ENCODE measurements at places on chromosomes 2 and 18.

DNA sequence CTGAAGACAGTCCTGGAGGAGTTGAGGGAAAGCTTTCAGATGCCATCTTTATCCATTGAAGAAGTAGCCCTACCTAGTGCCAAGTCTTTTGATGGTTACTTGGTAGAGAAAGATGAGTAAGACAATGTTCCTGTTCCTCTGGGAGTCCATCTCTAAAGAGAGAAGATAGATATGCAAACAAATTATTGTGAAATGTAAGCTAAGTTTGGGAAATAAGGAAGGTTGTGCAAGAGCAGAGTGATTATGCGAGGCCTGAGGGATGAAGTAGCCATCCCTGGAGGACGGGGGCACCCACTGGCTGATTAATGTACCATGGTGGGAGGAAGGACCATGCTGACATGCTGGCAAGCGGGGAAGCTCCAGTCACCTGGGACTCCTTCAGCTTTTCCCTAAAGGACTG lies 994 bp upstream of the DTNA start:
- DNase-seq, result no peak

GRCh38 chr18:62862466-62862865 lies 147.1 kb downstream of the PHLPP1 start:
- DNase-seq, result no peak

GRCh38 chr2:190766595-190766994 lies 114.0 kb upstream of the GLS start:
- DNase-seq, result no peak

DNA sequence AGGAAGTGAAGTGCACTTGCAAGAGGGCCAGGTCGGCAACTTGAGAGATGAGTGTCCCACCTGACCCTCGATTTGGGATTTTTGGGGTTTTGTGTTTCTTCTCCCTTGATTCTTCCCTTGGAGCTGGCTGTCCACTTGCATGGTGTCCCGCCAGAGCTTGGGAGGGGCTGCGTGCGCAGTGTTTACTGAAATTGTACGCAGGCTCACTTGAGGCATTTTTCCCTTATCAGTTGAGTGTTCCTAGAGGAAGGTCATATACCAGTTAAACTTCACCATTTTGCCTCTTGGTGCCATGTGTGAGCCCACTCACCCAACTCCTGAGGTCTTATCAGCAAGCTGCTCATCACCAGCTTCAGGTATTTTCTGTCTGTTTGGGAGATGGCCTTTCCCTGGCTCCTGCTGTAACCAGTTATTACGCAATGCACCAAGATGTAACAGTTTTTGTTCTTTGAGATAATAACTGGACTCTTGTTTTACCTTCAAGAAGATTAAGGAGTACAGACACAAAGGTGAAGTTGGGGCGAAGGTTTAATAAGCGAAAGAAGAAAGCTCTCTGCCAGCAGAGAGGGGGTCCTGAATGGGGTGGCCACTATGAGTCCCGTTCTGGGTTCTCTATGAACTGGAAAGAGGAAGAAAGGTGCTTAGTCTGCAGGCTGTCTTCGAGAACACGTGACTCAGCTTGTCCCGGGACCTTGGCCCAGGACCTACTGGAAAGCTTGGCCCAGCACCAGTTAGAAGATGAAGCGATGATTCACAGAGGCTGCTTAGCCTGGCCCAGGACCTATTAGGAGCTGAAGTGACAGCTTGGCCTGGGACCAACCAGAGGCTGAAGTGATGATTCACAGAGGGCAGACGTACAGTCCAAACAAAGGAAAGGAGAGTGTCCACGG lies 21.5 kb upstream of the TXNL4A start:
- no peak for DNase-seq

- DNase-seq, result no peak
These were observed 43.4 kb upstream of the ASB18 start for GRCh38 chr2:236307641-236308040.

DNA sequence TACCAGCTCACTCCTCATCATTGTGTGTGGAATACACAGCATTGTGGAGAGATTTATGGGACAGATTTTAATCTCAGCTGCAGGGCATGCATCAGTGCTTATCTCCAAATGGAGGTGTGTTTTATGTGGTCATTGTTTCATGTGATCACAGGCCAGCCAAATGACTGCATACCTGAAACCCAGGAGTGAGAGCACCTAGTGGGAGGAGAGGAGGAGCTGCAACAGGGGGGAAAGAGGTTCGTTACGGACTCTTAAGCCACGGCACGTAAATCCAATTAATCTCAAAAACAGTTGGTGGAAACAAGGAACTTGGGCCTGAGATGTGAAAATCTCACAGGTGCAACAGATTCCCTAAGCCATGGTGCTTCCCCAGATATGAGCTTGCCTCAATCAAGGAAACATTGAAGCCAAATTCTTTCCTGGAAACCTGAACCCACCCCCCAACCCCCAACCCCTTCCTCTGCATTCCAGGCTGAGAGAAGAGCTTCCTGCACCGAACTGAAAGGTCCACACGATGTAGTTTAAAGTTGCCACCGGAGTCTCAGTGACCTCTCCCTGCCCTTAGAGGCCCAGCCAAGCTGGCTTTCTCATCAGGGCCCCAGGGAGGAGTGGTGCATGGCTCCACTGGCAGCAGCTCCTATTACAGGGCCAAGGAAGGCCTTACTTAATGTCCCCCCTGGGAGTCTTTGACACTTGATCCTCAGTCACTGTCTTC lies 167.4 kb downstream of the C1D start:
- no peak for DNase-seq

- no peak for DNase-seq
These were observed 104.0 kb downstream of the HIBCH start for GRCh38 chr2:190215620-190216019.

DNA sequence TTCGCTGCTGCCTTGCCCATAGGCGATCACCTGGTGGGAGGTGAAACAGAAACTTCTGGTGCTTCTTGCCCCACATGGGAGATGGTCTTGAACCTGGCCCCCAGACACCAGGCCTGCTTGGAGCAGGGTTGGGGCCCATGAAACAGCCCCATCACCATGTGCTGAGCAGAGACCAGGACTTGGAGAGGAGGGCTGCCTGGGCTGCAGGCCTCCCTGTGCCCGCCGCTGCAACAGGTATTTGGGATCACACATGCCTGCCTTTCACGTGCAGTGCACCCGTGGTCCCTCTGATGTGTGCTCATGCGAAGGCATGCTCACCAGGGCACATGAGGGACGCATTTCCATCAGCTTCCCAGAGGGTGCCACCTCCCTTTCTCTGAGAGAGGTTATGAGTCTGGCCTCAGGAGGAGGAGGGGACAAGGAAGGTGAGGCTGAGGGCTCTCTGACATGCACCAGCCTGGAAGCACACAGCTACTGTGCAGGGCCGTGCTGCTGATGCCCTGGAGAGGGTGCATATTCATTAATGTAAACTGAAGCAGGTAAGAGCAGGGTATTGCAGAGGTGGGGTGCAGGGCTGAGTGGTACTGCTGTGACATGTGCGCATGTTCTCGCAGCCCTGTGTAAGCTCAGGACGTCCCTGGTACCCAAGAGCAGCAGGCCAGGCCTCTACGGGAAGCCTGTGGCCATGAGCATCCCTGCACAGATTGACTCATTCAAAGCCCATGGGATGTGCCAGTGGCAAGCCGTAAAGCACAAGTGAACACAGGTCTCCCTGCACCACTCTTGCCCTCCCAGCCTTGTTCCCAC lies 4.2 kb upstream of the OXER1 start:
- no peak for DNase-seq

DNA sequence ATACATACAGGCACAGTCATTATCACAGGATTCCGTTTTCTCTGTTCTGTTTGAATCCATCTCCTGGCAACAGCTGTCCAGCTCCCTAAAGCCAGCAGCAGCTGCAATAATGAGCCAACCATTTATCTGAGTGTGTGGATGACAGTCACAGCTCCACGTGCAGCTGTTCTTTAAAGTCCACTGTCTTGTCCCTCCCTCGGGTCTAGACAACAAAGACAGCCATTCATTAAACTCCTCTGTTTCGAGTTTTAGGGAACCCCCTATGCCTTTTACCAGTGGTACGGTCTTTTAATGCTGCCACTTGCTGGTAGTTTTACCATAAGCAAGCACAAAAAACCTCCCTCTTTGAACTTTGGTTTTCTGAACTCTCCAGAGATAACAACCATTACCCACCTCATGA lies 16.0 kb upstream of the MSGN1 start:
- DNase-seq, result no peak

- DNase-seq, result no peak
These were observed 69.2 kb downstream of the NPPC start for GRCh38 chr2:231856959-231857358.

DNA sequence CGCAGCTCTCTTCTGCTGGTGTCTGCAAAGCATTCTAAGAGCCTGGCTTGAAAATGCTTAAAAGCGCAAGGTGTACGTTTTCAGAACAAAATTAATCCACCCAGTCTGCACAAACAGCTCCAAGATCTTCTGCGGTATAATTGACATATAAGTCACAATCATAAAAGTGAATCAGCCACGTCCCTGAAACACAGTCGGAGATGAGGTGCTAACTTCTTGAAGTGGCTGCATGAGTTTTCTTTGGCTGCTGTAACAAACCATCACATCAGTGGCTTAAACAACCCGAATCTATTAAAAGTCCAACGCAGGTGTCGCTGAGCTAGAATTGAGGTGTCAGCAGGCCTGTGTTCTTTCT lies 32.6 kb downstream of the ARL4C start:
- no peak for DNase-seq

- DNase-seq, result no peak
These were observed 53.0 kb downstream of the CDCA7 start for GRCh38 chr2:173407646-173408045.

DNA sequence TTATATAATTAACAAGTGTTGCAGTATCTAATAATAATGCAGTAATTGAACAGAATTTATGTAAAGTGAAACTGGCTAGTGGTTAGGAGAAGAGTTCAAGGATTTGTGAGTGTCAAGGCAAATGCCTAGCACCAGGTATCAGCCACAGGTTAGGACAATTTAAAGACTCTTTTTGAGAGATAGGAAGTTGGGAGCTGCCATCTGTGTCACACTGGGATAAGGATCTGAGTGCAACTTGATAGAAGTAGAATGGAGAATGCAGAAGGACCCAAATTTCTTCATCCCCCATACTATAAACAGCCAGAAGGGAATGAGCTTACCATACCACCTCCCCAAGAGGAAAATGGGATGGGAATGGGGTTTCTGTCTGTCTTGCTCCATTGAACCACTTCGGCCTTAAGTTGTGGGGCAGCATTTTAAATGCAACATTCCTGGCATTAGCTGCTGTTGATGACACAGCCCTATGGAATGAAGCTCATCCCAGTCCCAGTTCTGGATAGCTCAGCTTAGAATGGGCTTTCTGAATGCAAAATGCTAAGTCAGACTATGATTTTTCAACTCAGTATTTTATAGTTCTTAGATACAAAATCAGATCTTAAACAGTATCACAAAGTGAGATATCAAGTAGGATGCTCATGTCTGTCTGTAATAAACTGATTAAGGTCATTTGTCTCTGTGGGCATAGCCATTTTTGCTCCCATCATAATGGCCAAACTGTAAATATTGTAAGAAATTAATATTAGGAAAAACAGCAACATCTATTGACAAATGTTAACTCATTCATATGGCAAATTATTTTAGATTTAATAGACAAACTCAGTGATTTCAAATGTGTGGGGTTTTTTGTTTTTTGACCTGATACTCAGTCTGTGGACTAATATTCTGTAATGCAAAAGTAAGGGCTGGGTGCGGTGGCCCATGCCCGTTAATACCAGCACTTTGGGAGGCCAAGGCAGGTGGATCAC lies 44.0 kb downstream of the GPR155 start:
- no peak for DNase-seq

- no peak for DNase-seq
These were observed 149.3 kb downstream of the CABLES1 start for GRCh38 chr18:23284629-23285028.

DNA sequence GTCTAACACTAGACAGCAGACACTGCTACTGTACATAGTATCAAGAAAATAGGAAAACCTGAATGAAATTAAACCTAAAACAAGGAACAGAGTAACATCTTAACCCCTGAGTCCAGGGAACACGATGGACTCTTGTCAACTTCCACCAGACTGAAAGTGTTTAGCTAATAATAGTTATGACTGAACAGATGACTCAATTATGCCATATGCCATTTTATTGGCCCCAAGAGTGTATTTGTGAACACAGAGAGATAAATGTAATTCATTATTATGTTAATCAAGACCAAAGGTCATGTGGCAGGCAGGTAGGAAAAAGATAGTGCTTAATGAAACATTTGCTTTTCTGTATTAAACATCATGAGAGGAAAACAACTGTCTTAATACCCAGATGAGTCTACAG lies 58.0 kb downstream of the NYAP2 start:
- no peak for DNase-seq

GRCh38 chr2:101887328-101887727 lies 104.4 kb upstream of the IL1R2 start:
- no peak for DNase-seq

DNA sequence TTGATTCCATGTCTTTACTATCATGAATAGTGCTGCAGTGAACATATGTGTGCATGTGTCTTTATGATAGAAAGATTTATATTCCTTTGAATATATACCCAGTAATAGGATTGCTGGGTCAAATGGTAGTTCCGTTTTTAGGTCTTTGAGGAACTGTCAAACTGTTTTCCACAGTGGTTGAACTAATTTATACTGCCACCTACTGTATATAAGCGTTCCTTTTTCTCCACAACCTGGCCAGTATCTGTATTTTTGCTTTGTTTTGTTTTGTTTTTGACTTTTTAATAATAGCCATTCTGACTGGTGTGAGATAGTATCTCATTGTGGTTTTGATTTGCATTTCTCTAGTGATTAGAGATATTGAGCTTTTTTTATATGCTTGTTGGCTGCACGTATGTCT lies 641.6 kb downstream of the SUCLG1 start:
- DNase-seq, result no peak

GRCh38 chr2:115543024-115543423 lies 1100.6 kb downstream of the DPP10 start:
- no peak for DNase-seq

- DNase-seq, result no peak
These were observed 80.8 kb downstream of the LCLAT1 start for GRCh38 chr2:30527859-30528258.

- no peak for DNase-seq
These were observed 65.9 kb upstream of the TNP1 start for GRCh38 chr2:216925636-216926366.

DNA sequence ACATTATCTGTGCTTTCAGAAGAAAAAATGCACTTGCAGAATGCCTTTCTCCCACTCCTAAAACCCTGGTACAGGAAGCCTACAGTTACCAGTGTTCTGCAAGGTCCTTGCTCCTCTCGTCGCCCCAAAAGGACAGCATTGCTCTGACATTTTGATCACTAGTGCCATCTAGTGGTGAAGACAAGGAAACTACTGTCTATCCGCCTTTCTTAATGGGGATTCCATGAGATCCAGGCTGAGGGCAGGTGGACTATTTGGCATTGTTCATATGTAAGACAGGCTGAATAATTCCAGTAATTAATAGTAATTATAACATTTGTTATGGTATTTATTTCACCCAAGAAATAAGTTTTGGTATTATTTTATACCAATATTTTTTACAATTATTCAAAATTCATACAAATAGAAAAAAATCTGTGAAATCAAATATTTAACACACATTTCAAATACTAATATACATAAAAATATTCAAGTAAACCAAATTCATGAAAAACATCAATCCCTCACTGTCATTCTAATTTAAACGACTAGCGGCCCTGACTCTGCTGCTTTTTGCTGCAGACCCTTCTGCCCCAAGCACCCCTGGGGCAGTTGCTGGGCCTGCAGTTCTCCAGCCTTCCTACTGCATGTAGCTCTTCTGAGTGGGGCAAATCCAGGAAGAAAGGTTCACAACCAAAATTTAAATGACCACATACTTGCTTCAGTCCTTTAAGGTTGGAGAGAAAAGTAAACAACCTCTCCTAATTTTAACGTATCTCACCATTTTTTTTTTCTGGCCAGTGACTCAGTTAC lies 19.0 kb downstream of the TPGS2 start:
- DNase-seq, result no peak

- DNase-seq, result no peak
These were observed 214.9 kb downstream of the DSEL start for GRCh38 chr18:67301592-67301991.
